ENCODE measurements at places on chromosomes 1 and 21. TPM values are rescaled to one million over a fixed set of nuclear protein-coding genes. Genes with fewer than 3 reads are reported as not detected.

KRTAP19-1 gene
- total RNA-seq, result not detected

GPR37L1 gene
- 0.25 TPM for total RNA-seq

CSF3R gene
- total RNA-seq, result 8.8 TPM

- H3K4me1 ChIP-seq, result peaks cover 24% of the 10 kb centered on the region
- H3K36me3 ChIP-seq, result no peaks in the 10 kb centered on the region
- no peaks in the 10 kb centered on the region for H3K27me3 ChIP-seq
- no peak overlapping the region for H3K4me3 ChIP-seq
These were observed 9.5 kb downstream of the MR1 start for GRCh38 chr1:181043025-181043888.

DNA sequence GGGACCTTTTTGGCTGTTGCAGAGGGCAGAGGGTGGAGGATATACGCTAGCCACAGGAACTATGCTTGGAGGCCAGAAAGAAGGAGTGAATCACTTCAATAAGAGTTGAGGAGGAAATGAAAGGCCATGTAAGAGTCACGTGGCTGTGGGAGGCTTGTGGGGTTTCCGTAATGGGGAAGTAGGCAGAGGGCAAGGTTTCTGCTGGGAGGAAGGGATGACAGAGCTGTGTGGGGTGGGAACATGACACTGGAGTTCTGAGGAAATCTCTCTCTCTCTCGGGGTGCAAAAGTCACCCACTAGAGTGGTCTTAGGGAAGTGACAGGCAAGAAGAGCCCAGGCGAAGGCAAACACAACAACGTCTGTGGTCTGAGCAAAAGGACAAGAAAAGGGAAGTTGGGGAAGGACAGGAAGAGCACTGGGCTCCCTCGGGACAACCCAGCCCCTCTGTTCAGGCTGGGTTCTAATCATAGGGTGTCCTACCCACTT lies 3.9 kb upstream of the CD1C start:
- H3K4me3 ChIP-seq, result no peak overlapping the region
- no peaks in the 10 kb centered on the region for H3K27me3 ChIP-seq
- no peaks in the 10 kb centered on the region for H3K4me1 ChIP-seq
- no peaks in the 10 kb centered on the region for H3K36me3 ChIP-seq
- no peak for DNase-seq

GRCh38 chr1:194296201-194296600 lies 1109.8 kb upstream of the B3GALT2 start:
- no peaks in the 10 kb centered on the region for H3K27me3 ChIP-seq
- no peak overlapping the region for H3K4me3 ChIP-seq
- no peak for DNase-seq
- H3K27ac ChIP-seq, result no peak overlapping the region

All from vagina (tissue), 2 donors.